ENCODE measurements at places on chromosomes 2 and 18.
A peak's percentile ranks its signal among the peaks of the same experiment; 100 is the strongest.

- DNase-seq, result peak; percentile 83
These were observed 2.8 kb downstream of the NOL4 start for GRCh38 chr18:34221971-34222306.

GRCh38 chr2:176677746-176678265 is 408.6 kb downstream of the MTX2 start:
- DNase-seq, result no peak

DNA sequence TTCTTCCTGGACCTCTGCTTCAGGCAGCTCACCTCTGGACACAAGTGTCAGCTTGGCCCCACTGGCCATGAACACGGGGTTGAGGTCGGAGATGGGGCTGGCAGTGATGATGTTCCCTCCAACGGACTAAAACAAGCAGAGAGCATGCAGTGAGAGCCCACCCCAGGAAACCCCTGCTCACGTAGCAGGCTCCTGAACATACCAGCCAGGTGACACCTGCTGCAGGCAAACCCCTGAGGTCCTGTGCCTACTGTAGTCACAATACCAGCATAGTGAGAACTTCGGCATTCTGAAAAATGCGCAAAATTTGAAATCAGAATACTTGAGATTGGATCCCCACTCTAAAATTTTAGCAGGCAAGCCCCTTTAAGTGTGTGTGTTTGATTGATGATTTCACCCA is 32.9 kb downstream of the XDH start:
- no peak for DNase-seq

- DNase-seq, result no peak
These were observed 593.0 kb upstream of the ID2 start for GRCh38 chr2:8088810-8089209.

DNA sequence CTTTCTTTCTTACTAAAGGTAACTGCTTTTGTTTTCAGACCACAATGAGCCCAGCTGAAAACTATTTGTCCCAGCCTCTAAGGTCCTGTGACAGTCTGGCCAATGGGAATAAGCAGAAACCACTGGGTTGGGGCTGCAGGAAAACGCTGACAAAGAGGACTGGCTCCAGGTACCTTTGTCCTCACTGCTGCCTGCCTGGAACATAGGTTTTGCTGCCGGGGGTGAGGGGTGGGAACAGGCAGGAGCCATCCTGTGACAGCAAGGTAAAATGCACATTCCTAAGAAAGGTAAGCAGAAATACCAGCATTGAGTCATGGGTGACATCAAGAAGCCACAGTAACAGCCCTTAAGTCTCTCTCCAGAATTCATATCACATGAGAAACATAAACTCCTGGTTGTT is 21.6 kb downstream of the PTPN2 start:
- no peak for DNase-seq

DNA sequence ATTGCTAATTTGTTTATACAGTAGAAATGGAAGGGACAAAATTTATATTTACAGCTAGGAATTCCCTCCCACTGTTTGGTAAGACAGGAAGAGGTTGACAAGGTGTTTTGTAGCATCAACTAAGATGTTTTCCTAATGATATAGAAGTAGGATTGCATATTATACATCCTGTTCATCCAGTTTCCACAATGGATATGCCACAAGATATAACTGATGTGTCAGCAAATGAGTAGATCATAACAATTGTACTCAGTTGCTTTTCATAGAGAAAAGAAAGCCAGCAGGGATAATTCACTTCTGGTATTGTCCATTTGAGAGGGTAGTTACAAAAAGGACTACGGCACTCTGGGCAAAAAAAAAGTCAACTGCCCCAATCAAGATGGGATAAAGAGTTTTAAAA is 102.7 kb downstream of the CALCRL start:
- no peak for DNase-seq

DNA sequence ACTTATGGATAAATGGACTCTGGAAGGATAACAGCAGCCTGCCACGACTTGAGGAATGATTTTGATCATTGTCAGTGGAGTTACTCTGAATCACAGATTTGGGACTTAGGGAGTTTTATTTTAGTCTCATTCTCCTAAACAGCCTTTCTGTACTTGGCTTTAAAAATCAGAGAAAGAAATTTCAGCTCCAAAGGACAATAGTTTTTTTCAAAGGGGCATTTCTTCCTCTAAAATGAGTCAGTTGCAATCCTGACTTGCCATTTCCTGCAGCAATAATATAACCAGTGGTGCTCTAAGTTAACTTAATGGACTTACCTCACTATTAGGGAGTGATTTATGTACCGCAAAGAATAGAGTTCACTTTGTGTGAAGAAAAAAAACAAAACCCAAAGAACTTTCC is 35.1 kb upstream of the MTX2 start:
- DNase-seq, result no peak

- DNase-seq, result no peak
These were observed 336.3 kb downstream of the NYAP2 start for GRCh38 chr2:225735844-225736243.

- no peak for DNase-seq
These were observed 464.5 kb downstream of the IRS1 start for GRCh38 chr2:226334981-226335720.

GRCh38 chr18:54223568-54224241 is 764 bp downstream of the MBD2 start:
- no peak for DNase-seq

DNA sequence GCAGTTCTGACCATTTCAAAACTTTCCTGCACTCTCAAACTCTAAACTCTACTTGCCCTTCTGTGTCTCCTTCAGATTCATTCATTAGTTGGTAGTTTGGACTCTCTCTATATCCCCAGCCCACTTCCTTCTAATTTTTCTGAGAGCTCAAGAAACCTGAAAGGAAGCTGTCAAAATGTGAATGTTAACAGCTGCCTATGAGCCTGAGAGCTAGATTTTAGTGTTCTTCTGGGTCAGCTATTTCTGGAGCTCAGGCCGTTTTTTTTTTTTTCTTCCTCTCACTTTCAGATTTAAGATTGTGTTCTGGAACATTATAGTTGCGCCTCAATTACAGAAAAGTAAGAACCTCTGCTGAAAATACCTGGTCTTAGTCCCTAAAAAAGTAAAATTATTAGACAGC is 73.1 kb downstream of the RTN4 start:
- no peak for DNase-seq

DNA sequence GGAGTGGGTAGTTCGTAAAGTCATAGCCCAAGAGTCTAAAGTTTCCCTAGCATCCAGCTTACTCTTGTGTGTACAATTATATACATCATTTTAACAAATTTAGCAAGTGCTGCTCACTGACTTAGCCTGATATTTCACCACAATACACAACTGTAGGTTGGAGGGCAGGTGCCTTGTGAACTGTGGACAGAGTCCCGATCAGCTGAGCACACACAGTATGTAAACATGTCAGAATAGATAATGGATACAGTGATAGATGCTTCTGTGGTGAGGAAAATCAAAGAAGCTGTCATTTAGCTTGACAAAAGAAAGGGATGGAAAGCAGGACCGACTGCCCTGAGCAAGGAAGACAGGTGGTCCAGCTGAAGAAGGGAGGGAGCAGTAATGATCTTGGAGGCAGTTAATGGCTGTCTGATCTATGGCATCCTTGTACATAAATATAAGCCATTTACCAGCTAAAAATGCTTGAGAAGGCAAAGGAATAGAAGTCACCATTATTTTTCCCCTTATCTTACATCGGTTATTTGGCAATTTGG is 372.8 kb upstream of the UBE2E3 start:
- no peak for DNase-seq

- DNase-seq, result no peak
These were observed 184.6 kb upstream of the OSR1 start for GRCh38 chr2:19542796-19543662.

- DNase-seq, result no peak
These were observed 487.2 kb upstream of the RAB12 start for GRCh38 chr18:8121942-8122480.

- no peak for DNase-seq
These were observed 82.8 kb downstream of the ZNF516 start for GRCh38 chr18:76412010-76412817.

- DNase-seq, result no peak
These were observed 2.1 kb upstream of the GAREM2 start for GRCh38 chr2:26170795-26171194.

GRCh38 chr2:70440621-70441020 is 113.0 kb downstream of the TGFA start:
- no peak for DNase-seq
